ENCODE measurements at places on chromosomes 3 and 15. TPM values are rescaled to one million over a fixed set of nuclear protein-coding genes. Genes with fewer than 3 reads are reported as not detected.

DNA sequence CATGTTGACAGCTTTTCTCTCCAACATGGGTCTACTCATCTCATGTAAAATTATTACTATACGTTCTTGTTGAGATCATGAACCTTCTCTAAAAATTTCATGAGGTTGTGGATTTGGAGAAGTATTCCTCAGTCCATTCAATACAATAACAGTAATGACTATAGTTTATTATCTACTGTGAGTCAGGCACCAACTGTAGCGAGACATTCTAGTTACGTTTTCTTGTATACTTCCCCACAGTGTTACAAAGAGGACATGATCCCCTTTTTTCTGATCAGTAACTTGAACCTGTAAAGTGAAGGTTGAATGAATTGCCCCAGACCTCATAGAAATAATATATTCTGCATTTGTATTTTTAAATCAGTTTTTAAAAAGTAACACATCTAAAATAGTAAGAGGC, 76.4 kb downstream of the AKAP13 start:
- no peak for DNase-seq
- H3K27ac ChIP-seq, result no peak overlapping the region
- H3K27me3 ChIP-seq, result no peaks in the 10 kb centered on the region
- H3K36me3 ChIP-seq, result no peaks in the 10 kb centered on the region
- H3K4me1 ChIP-seq, result peaks cover 14% of the 10 kb centered on the region
- H3K4me3 ChIP-seq, result no peak overlapping the region

MEGF11 gene
- polyA plus RNA-seq, result not detected

ITGA11 gene
- not detected for polyA plus RNA-seq

FANCD2OS gene
- not detected for polyA plus RNA-seq

ATP2C1 gene
- 15.0 TPM for polyA plus RNA-seq

ALDH1A3 gene
- not detected for polyA plus RNA-seq

KIF23 gene
- 0.18 TPM for polyA plus RNA-seq
